ENCODE measurements at places on chromosomes 12 and 14.
A peak's percentile ranks its signal among the peaks of the same experiment; 100 is the strongest.

DNA sequence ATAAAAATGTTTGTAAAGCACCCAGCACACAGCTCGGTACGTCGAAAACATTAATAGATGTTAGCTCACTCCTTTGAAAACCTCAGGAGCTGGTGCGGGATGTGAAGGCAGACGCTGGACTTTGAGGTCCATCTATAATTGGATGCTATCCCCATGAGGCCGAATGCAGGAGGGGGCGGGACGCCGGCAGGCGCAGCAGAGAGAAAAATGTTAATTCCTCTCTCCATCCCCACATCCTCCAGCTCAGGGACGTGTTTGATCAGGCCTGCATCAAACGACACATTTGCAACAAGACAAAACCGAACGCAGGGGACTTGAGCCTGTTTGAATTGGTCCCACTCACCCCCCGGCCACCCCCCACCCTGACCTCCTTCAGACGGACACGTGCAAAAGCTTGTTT is 231.0 kb downstream of the RBM19 start:
- no peak for DNase-seq

DNA sequence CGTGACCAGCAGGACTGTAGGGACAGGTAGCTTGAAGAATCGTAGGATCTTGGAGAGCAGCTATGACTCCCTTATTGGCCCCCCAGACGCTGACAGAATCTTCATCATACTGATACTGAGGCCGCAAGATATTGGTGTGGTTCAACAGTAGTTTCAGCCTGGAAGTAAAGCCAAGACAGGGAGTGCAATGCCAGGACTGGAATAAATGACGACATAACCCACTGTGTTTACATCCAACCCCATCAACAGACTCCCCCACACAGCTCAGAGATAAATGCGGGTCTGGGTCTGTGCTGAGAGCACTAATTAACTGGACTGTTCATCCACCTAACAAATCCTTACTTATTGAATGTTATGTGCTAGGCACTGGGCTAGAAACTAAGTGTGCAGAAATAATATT is 16.6 kb downstream of the NOXRED1 start:
- DNase-seq = no peak

DNA sequence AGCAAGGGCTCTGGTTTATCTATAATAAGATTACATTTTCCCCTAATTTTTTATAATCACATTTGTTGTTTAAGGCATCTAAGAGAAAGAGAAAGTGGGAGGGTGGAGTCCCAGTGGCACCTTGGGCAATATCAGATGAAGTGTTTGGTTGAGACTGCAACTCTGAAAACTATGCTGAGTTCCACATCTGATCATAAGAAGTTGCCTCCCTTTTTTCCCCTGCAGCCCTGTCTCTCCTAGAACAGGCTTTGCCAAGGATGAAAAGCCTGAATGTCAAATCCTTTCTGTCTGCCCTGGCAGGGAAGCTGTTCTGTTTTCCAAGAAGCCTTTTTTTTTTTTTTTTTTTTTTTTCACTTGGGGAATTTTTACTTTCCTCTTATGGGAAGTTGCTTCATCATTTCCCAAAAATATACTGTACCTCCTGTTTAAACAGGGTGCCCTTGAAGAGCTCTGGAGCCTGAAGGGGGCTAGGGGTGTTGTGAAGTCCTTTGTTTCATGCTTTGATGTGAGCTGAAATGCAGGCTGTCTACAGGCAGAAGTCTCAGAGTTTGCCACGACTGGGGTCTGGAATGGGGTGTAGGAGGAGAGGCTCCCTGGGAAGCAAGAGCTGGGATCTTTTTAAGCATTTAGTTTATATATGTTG is 71.3 kb downstream of the SUSD6 start:
- peak; percentile 26 for DNase-seq

DNA sequence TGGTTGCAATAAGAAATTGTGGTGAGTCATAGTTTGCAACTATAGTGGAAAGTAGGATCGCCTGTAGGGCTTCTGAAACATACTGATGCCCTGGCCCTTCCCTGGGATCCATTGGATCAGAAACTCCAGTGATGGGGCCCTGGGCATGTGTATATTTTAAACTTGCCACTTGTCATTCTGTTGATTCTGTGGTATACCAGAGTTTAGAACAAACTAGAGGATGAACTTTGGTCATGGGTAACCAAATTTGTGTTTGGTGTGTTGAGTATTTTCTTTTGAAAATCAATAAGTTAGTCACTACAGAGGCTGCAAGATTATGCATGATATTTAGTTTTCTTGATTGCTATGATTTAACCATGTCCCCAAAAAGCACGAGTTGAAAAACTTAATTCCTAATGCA is 142.2 kb downstream of the SLC15A5 start:
- no peak for DNase-seq

GRCh38 chr12:44375694-44376093 is 500.4 kb downstream of the NELL2 start:
- DNase-seq = peak; percentile 25

DNA sequence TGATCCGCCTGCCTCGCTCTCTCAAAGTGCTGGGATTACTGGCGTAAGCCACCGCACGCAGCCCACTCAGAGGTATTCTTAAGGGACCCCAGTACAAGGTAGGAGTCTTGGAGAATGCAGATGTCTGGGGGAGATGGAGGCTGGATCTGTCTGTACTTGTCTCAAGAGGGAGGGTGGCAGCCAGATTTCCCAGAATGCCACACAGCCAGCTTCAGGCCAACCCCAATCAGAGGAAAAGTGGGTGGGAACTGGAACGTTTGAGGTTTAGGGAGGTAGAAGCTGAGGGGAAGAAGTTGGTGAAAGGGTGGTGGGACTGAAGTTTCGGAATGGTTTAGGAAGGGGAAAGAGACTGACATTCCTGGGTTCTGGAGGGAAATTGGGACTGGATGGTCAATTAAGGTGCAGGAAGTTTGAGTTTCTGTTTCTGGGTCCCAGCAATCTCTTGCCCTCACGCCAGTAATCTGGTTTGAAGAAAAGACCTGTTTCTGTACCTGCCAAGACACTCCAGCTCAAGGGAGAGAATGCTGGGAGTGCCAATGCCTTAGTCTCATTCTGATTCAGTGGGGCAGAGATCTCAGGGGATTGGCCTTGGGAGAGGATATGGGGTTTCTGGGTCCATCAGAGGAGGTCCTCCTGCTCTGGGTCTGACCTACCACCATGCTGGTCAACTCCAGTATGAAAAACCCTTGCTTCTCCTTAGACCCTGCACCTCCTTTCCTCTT is 8.1 kb upstream of the ZNF385A start:
- DNase-seq = no peak

GRCh38 chr12:49809381-49809905 is 18.8 kb downstream of the NCKAP5L start:
- DNase-seq = no peak

- DNase-seq = no peak
Observed at GRCh38 chr12:24415934-24416333, 466.5 kb upstream of the SOX5 start.

DNA sequence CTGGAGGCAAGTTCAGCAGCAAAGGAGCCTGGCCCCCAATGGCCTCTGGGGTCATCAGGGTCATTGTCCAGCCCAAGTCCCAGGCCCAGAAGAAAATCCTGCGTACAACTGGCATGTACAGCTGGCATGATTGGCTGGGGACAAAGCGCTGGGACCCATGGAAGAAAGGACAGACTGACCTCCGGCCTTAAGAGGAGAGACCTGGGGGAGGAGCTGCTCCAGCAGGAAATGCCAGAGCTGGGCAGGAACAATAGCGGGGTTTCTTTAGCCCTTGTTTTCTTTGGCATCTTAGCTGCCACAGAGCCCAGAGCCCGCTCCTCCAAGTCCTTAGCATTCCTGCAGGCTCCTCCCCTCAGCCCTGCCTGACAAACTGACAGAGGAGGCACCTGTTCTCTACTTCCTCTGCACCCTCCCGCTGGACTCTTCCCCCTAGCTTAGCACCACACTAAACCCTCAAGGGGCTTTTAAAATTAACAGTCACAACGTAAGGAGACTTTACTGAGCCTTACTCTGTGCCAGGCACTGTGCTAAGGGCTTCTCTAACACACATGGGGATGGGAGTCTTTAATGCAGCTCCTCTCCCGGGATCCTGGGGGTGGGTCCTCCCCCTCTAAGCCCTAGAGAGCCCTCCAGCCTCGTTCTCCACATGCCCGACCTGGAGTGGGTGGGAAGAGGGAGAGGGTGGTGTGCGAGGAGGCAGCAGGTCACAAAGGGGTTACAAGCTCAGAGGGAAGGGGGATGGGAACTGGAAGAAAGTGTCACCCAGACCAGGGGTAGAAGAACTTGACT is 1.8 kb upstream of the AQP5 start:
- no peak for DNase-seq

DNA sequence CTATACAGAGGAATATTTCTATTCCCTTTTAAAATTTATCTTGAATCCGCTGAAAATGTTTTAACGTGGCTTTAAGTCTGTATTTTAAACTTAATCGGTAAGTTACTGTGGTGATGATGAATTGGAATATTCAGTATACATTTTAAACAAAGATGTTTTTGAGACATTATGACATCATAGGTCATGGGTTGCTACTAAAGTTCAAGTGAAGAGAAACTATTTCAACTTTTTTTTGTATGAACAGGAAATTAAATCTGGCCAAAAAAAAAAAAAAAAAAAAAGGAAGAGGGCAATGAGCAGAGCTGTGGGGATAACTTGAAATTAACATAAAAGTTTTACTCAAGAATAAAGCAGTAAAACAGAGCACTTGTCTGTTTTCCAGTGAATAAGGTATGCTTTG is 109.0 kb downstream of the PLEKHA5 start:
- DNase-seq = no peak

DNA sequence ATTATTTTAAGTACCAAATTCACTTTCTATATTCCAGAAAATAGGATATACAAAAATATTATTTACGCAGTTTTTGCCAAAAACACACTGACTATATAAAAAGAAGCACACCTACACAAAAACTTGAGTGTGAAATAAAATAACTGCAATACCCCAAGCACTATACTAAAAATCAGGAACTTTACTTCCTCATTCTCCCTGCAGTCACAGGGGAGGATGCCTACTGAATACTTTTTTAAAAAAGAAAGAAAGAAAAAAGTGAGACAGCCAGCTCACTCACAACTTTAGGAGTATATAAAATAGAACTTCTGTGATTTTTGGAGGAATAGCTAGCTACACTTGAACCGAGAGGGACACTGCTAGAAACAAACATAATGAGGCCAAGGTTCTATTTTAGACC is 12.2 kb downstream of the RPS6KA5 start:
- DNase-seq = no peak

DNA sequence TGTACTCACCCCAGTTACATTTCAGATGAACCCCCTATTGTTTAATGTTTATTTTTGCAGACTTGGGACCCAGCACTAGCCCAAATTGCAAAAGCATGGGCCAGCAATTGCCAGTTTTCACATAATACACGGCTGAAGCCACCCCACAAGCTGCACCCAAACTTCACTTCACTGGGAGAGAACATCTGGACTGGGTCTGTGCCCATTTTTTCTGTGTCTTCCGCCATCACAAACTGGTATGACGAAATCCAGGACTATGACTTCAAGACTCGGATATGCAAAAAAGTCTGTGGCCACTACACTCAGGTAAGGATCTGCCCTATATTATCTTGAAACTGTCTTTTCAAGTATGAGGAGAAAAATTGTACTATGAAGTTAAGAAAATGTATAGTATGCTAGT is 1.2 kb downstream of the GLIPR1 start:
- DNase-seq = no peak

DNA sequence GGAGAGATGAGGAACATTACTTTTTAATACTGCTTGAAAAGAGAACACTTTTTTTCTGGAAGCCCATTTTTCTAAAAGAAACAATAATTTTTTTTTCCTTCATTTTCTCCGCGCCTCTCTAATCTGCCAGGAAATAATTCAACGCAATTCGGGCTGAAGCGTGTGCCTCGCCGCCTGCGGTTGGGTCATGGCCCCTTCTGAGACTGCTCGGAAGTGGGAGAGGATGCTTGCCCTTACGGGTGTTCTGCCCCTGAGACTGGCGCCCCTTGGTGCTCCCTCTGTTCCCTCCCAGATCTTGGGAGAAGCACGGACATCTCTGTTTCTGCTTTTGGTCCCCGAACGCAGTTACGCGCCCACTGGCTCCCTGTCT is 332 bp upstream of the TBC1D30 start:
- DNase-seq = no peak

DNA sequence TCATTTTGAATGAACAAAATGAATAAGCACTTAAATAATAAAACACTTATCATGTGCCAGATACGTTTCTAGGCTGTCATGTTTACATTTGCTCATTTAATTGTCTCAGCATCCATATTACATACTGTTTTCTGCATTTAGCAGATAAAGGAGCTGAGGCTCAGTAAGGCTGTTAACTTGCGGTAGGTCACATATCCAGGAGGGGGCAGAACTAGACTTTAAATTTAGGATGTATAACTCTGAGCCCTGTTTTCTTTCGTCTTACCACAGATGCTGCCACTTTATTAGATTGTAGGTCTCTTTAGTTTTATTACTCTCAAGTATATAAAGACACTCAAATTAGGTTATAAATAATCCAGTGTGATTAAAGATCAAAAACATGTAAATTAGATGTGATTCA is 17.7 kb downstream of the IRAK4 start:
- DNase-seq = peak; percentile 24

DNA sequence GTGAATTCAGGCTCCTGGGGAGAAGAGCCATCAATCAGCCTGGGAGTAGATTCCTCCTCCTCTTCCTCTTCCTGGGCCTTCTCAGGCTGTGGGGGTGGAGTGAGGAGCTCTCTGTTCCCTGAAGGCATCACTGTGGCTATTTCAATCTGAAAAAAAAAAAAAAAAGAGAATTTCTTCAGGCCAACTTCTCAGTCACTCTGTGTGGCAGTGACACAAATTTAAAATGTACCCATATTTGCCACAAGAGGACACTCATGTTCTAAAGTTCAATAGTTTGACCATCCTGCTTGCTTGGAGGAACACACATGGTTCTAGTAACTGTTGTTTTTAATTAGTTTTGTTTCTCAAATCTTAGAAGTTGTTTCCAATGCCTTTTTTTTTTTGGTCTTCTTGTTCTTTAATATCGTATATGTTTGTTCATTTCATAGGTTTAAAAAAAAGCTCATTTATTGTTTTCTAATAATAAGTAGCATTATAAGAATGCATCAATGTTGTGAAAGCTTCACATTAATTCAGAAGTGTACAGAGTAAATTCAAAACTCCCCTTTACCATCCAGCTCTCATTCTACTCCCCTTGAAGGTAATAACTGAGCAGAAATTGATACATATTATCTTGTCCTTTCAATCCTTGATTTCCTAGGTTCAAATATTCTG is 23.3 kb upstream of the CCER1 start:
- peak; percentile 65 for DNase-seq

DNA sequence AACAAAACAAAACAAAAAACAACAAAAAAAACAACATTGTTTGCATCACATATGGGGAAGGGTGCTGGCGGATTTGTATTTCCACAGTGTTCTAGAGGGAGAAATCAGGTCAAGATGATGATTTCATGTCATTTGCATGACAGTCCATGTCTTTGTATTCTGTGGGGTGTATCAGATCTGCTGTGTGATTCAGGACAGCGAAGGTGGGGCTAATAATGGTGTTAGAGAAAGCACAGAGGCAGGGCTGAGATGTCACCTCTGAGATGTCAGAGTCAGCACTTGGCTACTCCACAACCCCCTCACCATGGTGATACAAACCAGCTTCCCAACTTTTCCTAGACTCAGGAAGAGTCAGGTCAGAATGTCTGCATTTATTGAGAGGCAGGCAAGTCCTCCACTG is 543.2 kb downstream of the BCL11B start:
- DNase-seq = no peak

- no peak for DNase-seq
Observed at GRCh38 chr12:111636209-111636945, 37.3 kb upstream of the ATXN2 start.

GRCh38 chr12:66467932-66468331 is 165.6 kb downstream of the HELB start:
- peak; percentile 7 for DNase-seq

All from MM.1S (cell line).